ENCODE measurements at places on chromosomes 5 and 9.

DNA sequence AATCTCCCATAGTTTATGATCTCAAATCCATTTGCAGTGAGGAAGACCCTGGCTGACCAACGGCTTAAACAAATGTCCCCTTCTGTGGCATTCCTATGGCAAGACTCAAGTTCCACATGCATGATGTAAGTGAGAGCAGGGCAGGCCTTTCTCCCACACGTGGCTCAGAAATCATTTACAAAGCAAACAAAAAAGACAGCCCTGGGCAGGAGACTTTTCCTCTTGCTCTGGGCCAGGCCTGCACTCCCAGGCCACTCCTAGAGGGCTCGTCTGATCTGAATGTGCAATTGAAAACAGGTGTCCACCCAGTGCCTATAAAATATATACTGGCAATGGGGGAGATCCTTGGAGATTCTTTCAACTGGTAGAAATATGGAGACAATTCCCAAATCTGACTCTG lies 123.1 kb downstream of the DMRT2 start:
- H3K27ac ChIP-seq: no peak overlapping the region
- DNase-seq: no peak
- H3K4me1 ChIP-seq: peaks cover 3% of the 10 kb centered on the region
- no peaks in the 10 kb centered on the region for H3K36me3 ChIP-seq
- no peak overlapping the region for H3K4me3 ChIP-seq

DNA sequence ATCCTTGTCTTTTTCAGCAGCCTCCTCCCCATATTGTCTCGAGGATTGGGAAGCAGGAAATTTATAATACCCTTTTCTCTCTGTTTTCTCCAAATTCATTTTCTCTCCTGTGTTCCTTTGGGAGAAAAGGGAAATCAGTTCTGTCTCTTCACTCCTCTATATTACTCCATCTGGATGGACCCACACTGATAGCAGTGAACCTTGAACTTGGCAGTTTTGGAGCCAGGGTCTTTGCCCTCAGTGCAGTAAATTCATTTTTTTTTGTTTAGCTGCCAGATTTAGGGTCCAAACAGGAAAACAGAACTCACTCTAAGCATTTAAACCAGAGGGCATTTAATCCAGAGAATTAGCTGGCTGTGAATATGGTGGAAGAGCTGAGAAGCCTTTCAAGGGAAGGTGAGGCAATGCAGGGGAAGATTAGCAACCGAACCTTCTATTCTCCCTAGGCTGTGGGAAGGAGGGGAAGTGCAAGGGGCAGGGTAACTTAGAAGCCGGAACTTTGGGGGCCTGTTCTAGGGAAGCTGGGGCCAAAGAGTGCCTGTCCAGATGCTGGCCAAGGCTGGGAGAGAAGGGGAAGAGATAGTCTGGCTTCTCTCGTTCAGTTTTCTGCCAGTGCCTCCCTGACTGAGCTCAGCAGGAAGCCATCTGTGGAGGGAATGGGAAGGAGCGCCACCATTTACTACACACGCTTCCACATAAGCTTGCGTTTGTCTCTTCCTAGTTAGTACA lies 16.3 kb upstream of the NPR2 start:
- H3K36me3 ChIP-seq: peaks cover under 1% of the 10 kb centered on the region
- H3K27ac ChIP-seq: no peak overlapping the region
- no peak overlapping the region for H3K4me3 ChIP-seq
- no peak for DNase-seq

GRCh38 chr5:100790170-100790665 lies 112.9 kb downstream of the ST8SIA4 start:
- no peak for DNase-seq
- no peak overlapping the region for H3K4me3 ChIP-seq
- peaks cover 3% of the 10 kb centered on the region for H3K27me3 ChIP-seq
- no peak overlapping the region for H3K27ac ChIP-seq

DNA sequence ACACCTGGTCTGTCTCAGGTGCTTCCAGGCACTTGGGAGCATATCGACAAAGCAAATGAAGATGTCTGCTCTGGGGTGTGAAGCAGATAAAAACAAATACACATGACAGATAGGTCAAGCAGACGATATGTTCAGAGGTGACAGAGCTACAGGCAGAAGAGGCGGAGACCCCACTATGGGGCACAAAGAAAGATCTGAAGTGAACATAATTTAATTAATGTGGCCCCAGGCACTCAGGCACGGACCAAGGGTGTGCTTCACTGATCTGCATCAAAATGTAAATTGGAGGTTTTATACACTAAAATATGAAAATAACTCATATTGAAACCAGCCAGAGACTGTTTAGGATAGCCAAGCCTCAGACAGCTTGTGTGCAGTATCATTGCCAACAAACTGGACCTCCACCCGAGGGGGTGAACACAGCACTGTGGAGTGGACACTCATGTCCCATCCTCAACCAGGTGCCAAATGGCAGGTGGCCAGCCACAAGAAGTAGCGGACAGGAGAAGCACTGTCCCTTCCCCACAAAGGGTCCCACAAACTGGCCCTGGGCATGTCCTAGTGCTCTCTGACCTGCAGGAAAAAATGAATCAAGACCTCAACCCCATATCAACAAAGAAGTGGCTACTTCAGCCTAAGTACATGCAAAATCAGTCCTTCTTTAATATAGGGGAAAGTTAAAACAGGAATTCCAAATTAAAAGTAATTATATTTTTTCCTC lies 29.2 kb downstream of the ROR2 start:
- no peak overlapping the region for H3K27ac ChIP-seq
- no peak overlapping the region for H3K4me3 ChIP-seq
- peaks cover 17% of the 10 kb centered on the region for H3K27me3 ChIP-seq
- H3K36me3 ChIP-seq: no peaks in the 10 kb centered on the region
- no peak for DNase-seq

GRCh38 chr5:39200081-39200480 lies 19.3 kb downstream of the FYB1 start:
- no peaks in the 10 kb centered on the region for H3K27me3 ChIP-seq
- peak overlapping the region; percentile 99 for H3K27ac ChIP-seq
- peaks cover 35% of the 10 kb centered on the region for H3K36me3 ChIP-seq
- peaks cover 27% of the 10 kb centered on the region for H3K4me1 ChIP-seq
- H3K4me3 ChIP-seq: peak overlapping the region; percentile 83

- peaks cover 16% of the 10 kb centered on the region for H3K27me3 ChIP-seq
- H3K4me1 ChIP-seq: peaks cover 3% of the 10 kb centered on the region
- H3K27ac ChIP-seq: no peak overlapping the region
- no peaks in the 10 kb centered on the region for H3K36me3 ChIP-seq
- no peak overlapping the region for H3K4me3 ChIP-seq
These were observed 79.0 kb downstream of the GTF3C4 start for GRCh38 chr9:132749306-132749705.

- H3K36me3 ChIP-seq: no peaks in the 10 kb centered on the region
- H3K4me1 ChIP-seq: no peaks in the 10 kb centered on the region
- H3K27me3 ChIP-seq: peaks cover 4% of the 10 kb centered on the region
- H3K4me3 ChIP-seq: no peak overlapping the region
These were observed 44.8 kb upstream of the SNX2 start for GRCh38 chr5:122730037-122730436.

DNA sequence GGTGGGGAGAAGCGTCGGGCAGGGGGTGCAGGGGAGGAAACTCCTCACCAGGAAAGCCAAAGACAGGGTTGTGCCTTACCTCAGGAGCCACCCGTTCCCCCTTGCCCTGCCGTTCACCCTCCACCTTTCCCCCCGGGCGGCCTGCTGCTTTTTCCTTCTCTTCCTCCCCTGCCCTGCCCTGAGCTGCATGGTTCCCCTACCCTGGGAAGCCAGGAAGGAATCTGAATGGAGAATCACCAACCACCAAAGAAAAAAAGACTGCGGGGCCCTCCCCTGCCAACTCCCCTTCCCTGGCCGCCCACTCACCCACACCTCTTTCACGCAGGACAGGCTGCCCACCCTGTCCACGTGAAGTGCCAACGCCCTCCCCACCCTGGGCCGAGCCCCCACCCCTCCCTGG lies 820 bp upstream of the NFX1 start:
- H3K27me3 ChIP-seq: no peaks in the 10 kb centered on the region
- H3K4me3 ChIP-seq: peak overlapping the region; percentile 87
- H3K4me1 ChIP-seq: peaks cover 46% of the 10 kb centered on the region
- DNase-seq: peak; percentile 45

GRCh38 chr9:125570246-125570645 lies 136.8 kb downstream of the MAPKAP1 start:
- no peaks in the 10 kb centered on the region for H3K27me3 ChIP-seq
- H3K4me1 ChIP-seq: no peaks in the 10 kb centered on the region
- peaks cover 25% of the 10 kb centered on the region for H3K36me3 ChIP-seq
- H3K4me3 ChIP-seq: no peak overlapping the region
- H3K27ac ChIP-seq: no peak overlapping the region

DNA sequence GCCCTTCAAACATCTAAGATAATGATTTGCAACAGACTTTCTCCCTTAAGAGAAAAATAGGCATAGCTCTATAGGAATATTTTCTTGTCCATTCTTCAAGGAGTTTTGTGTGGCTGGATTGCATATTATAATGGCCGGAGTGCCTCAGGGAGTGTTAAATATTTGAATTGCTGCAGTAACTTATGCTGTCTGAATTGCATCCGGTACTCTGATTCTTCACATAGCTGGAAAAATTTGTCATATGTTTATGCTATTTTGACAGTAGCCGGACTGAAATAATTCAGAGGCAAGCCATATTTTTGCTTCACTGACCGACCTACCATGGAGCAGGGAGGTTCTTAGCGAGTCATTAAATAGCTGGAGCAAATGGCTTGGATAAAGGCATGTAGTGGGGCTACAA lies 621.0 kb downstream of the ACTL7B start:
- H3K27me3 ChIP-seq: no peaks in the 10 kb centered on the region
- no peaks in the 10 kb centered on the region for H3K4me1 ChIP-seq
- H3K27ac ChIP-seq: no peak overlapping the region

DNA sequence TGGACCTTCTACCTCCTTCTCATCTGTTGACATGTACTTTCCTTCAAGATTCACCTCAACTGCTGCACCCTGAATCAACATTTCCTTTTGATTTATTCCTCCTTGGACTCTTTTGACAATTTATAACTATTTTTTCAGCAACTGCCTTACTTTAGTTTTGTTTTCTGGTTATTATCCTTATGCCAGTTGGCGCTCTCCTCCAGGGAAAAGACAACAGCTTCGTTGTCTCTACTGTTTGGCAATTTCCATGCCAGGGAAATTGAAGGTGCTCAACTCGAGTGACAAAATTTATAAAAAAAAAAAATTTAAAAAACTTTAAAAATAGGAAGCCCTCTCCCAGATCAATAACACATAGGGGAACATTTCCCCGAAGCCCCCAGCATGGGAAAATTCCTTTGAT lies 549.2 kb upstream of the DMAC1 start:
- no peak overlapping the region for H3K27ac ChIP-seq
- no peak overlapping the region for H3K4me3 ChIP-seq
- H3K36me3 ChIP-seq: no peaks in the 10 kb centered on the region
- no peaks in the 10 kb centered on the region for H3K27me3 ChIP-seq
- no peaks in the 10 kb centered on the region for H3K4me1 ChIP-seq

- H3K36me3 ChIP-seq: peaks cover 3% of the 10 kb centered on the region
- H3K27me3 ChIP-seq: peaks cover 36% of the 10 kb centered on the region
- H3K27ac ChIP-seq: no peak overlapping the region
- H3K4me1 ChIP-seq: peaks cover 26% of the 10 kb centered on the region
- no peak for DNase-seq
- H3K4me3 ChIP-seq: no peak overlapping the region
These were observed 26.5 kb downstream of the ANKRD33B start for GRCh38 chr5:10590226-10590999.

GRCh38 chr5:74371621-74372020 lies 268.9 kb downstream of the ENC1 start:
- no peaks in the 10 kb centered on the region for H3K27me3 ChIP-seq
- DNase-seq: no peak
- H3K4me1 ChIP-seq: no peaks in the 10 kb centered on the region
- no peak overlapping the region for H3K4me3 ChIP-seq
- H3K36me3 ChIP-seq: no peaks in the 10 kb centered on the region

- peaks cover 24% of the 10 kb centered on the region for H3K27me3 ChIP-seq
- no peak for DNase-seq
- H3K4me1 ChIP-seq: no peaks in the 10 kb centered on the region
- H3K36me3 ChIP-seq: no peaks in the 10 kb centered on the region
- no peak overlapping the region for H3K4me3 ChIP-seq
These were observed 199.9 kb downstream of the DIRAS2 start for GRCh38 chr9:90442723-90443122.

DNA sequence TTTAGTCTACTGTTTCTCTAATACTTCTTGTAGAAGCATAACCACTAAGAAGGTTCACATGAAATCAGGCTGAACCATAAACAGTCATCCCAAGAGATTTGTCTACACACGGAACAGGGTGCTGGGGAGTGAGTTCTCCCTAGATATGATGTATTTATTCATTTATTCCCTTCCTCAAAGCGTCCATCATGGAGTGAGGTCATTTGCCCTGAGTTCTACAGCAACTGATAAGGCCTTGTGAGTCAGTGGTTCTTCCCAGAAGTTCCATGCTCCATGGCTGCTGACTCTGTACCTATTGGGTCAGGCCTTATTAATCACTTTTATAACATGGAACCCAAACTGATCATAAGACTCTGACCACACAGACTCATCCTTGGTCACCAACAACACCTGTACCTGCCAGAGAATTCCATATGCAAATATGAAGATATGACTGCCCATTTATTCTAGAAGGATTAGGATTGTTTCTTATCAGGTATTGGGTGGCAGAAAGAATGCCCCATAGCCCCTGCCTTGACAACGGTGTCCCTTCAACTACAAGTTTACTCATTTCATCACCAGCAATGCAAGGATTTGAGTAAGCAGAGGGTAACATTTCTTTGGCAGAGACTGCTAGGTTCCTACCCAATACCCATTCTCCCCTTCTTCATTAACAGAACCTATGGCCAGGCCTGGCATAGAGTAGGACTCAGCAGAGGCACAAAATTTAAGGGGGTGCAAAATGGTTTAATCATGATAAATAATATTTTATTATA lies 118.1 kb downstream of the LHFPL2 start:
- H3K27ac ChIP-seq: no peak overlapping the region
- no peaks in the 10 kb centered on the region for H3K27me3 ChIP-seq
- no peak for DNase-seq
- H3K36me3 ChIP-seq: no peaks in the 10 kb centered on the region
- H3K4me3 ChIP-seq: no peak overlapping the region
- no peaks in the 10 kb centered on the region for H3K4me1 ChIP-seq

DNA sequence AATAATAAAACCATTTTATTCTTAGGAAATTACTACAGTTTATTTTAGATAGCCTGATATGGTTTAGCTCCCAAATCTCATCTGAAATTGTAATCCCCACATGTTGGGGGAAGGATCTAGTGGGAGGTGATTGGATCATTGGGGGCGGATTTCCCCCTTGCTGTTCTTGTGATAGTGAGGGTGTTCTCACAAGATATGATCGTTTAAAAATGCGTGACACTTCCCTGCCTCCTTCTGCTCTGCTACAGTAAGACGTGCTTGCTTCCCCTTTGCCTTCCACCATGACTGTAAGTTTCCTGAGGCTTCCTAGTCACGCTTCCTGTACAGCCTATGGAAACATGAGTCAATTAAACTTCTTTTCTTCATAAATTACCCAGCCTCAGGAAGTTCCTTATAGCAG lies 122.4 kb upstream of the FGF10 start:
- no peak for DNase-seq
- no peaks in the 10 kb centered on the region for H3K36me3 ChIP-seq
- no peak overlapping the region for H3K27ac ChIP-seq
- H3K27me3 ChIP-seq: no peaks in the 10 kb centered on the region
- H3K4me1 ChIP-seq: no peaks in the 10 kb centered on the region
